Omental fat pad (tissue), 4 donors: ENCODE measurements at places on chromosomes 1 and 21. TPM values are rescaled to one million over a fixed set of nuclear protein-coding genes. Genes with fewer than 3 reads are reported as not detected.

- no peak for DNase-seq
Measured at GRCh38 chr21:30372139-30372770, at the start of gene KRTAP13-2. KRTAP13-2 (minus strand) TSS chr21:30372271; CDS start chr21:30372213, 58 bp downstream.

DNA sequence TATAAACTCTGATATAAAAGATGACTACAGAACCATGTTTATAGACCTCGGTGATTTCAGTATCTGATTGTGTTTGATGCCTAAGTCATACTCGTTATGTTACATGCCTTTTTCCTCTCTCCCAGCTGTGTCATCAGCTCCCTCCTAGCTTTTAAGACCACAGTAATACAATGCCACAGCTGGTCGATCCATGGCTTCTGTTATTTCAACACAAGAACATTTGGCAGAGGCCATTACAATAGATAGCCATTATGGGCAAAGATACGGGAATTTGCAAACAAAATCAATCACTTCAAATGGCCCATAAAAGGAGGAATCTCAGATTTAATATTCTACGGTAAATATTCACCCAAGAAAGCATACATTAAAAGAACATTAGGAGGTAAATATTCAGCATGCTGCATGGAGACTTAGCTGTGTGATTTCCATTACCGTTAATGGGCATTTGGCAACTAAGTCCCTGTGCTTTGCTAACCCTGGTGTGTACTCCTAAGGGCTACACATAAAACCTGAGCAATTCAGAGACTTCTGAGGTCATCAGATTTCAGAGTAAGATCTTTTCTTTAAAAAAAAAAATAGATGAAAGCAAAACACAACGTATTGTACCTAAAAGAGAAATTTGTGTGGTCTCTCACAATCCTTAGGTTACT lies 153.4 kb downstream of the PIGK start:
- DNase-seq, result no peak

- no peak for DNase-seq
Measured at GRCh38 chr1:162755306-162755705, 35.2 kb upstream of the HSD17B7 start.

DNA sequence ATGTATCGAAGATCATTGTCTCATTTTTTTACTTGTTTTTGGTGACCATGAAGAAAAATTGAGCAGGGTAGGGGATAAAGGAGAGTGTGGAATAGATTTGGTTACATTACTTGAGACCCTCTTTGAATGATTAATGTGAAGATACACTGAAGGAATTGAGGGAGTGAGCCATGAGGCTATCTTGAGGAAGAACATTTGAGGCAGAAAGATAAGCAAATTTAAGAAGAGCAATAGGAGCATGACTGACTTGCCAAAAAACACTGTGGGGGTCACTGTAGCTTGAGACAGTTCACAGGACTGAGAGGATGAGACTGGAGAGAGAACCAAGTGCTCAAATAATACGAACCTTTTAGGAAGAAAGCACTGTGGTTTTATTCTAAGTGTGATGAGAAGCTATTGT lies 43.1 kb upstream of the PTPRC start:
- no peak for DNase-seq

GRCh38 chr1:245365095-245366020 lies 210.6 kb downstream of the KIF26B start:
- no peak for DNase-seq

GRCh38 chr1:28606771-28607170 lies 14.7 kb downstream of the RAB42 start:
- no peak for DNase-seq

The MCOLN2 gene
- 2.9 TPM for total RNA-seq

DNA sequence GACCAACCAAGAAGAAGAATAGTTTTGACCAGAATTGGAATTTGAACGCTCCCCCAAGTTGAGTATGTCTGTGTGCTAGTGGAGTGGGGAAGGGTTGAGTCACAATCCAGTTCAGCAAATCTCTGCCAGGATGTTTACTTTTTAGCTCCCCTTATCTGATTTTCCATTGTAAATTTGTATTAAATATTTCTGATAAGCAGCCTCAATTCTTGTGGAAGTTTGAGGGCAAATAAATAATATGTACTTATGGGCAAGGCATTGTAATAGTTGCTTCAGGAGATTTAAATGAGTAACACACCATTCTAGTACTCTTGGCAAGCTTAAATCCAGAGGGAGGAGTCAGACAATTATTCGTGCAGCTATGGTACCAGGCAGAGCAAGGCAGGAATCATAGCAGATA lies 14.4 kb downstream of the CXADR start:
- no peak for DNase-seq

DNA sequence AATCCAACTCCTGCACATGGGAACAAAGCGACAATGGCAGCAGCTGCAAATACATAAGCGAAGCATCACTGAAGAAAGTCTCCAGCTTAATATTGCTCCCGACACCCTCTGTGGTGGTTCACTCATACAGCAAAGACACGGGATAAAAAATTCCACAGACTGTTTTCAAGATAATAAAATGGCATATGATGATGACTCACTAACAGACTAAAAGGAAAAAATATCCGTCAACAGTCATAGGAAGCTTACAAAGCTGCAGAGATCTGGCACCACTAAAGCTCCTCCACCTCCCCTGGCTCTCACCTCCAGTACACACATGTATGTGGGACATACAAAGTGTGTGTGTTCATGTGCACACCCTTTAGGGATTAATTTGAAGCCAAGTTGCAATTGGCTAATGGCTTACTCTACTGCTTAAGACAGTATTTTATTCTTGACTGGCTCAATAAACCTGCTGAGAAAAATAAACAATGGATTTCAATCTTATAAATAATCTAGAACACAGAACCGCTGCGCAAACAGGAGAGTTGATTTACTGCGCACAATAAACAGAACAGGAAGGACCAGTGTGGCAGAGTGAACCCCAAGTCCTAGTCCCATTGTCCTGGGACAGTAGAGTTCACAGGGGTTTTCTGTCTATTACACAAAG lies 94.4 kb downstream of the SLC45A1 start:
- DNase-seq, result no peak

DNA sequence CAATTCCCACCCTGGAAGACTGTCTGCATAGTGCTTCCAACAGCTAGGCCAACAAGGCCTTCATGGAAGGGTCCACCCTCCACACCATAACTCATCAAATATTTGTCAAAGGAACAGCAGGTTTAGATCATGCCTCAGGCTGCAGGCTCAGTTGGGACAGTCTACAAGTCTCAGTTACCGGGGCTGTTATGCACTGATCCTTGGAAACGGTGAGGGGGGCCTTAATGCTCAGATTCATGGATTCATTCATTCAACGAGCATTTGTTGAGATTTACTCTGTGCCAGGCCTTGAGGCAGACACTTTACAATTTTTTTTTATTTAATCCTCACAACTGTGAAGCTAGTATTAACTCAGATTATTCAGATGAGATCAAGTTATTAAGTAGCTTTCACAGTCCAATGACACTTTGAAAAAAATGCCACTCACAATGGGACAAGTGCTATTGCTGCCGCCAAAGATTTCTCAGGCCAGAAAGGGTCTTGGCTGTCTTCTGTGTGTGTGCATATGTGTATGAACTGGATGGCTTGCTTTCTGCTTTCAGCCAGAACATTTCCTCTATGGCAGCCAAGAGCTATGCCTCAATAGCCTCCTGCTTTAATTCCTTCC lies 8.9 kb upstream of the C1orf216 start:
- DNase-seq, result no peak

GRCh38 chr1:237841485-237841884 lies 49.2 kb downstream of the ZP4 start:
- DNase-seq, result no peak

The CCT3 gene
- 231 TPM for total RNA-seq
